ENCODE measurements at places on chromosomes 2 and 18.

DNA sequence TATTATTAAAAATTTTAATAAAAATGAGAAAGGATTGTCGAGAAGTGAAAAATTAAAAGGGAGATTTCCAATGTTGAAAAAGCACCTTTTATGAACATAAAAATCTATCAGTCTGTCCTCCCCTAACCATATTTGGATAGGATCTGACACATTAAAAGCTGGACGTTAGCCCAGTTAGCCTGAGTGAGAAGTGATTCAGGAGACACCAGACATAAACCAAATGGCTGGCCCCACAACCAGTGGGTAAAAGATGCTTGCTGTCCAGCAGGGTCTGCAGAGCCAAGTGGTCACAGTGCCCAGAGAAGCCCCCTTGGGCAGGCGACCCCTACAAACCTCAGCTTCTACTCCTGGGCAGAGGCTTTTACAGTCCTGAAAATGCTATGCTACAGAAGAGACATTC, 253.8 kb upstream of the LYPD1 start:
- DNase-seq: no peak

DNA sequence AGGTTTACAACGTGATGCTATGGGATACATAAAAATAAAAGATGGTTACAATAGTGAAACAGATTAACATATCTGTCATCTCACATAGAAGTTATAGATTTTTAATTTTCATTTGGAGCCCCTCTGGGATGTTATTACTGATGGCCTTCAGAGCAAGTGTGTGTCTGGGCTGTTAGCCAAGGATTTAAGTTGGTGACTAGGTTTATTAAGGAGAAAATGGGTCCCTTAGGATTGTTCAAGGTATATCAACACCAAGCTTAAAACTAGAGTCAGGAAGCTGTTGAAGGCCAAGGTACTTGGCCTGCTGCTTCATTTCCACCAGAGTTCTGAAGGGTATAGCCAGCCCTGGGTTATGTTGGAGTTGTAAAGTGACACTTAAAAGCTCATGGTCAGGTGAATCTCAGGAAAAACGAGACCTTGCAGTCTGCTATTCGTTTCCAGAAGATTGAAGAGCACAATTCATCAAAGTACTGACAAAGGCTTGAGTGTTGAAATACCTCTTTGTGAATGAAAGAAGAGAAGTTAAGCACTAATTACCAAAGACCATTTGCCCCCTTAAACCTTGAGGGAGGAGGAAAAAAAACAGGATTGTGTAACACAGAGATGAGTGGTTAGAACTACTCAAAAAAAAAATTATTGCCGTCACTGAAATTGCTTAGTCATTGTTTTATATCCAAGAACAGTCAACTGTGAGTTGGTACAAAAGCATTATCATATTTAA, 48.4 kb downstream of the MAP2 start:
- DNase-seq: peak; percentile 41

DNA sequence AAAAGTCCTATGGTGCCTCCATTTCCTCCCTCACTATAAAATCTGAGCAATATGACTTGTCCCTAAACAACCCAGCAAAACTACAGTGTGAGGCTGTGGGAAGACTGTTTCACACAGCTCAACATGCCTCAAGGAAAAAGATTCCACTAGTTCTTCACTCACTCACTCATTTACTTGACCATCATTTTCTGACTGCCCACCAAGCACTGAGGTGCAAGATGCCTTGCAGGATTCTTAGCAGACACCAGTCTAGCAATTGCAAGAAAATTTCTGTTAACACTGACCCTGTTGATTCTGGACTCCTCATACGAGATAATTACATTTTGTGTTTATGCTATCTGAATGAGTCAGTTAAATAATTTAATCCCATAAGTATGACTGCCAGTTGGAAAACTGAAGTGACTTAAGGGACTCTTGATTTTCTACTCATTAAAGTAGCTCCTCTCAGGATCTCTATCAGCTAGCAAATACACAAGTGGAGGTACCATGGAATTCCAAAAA, 51.9 kb upstream of the PCBP1 start:
- peak; percentile 16 for DNase-seq

GRCh38 chr2:132915812-132916549, 246.0 kb upstream of the LYPD1 start:
- no peak for DNase-seq

DNA sequence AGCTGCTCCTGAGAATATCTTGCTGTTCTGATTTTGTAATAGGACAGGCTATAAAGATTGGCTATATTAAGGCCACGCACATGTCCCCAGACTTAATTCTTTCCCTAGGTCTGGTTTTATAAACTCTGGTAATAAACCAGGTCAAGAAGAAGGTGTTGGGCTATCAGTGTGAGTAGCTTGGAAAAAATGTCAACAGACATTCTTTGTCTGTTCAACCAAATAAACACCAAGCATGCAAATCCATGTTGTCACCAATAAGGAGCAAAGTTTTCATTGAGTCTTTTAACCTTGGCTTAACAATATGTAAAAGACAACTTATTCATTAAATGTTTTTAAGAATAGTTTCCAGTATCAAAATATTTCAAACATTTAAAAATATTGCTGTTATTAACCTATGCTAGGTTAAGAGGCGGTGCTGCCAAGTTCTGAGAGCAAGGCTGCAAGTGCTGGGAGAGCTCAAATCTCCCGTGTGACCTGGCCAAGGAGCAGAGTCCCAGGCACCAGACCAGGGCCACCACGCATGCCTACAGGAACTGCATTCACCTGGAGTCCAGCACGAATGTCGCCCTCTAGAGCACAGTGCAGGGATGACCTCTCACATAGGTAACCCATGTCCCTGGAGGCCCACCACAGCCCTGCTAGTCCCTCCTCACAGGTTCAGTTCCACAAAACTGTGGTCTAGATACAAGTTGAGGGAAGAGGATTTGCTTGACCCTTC, 120.5 kb upstream of the POU3F3 start:
- no peak for DNase-seq
